ENCODE measurements at places on chromosomes 7 and 10.

GRCh38 chr10:10361301-10361885 lies 656.3 kb upstream of the CELF2 start:
- no peak for DNase-seq

- peak; percentile 90 for DNase-seq
These were observed 128.9 kb downstream of the DGKI start for GRCh38 chr7:137717811-137718271.

GRCh38 chr7:55140941-55141278 lies 122.1 kb downstream of the EGFR start:
- DNase-seq, result no peak

- no peak for DNase-seq
These were observed 31.8 kb downstream of the CRHR2 start for GRCh38 chr7:30650421-30650808.

GRCh38 chr10:3886641-3887251 lies 101.7 kb upstream of the KLF6 start:
- peak; percentile 94 for DNase-seq

GRCh38 chr7:116601426-116601825 lies 70.6 kb upstream of the MET start:
- DNase-seq, result no peak

DNA sequence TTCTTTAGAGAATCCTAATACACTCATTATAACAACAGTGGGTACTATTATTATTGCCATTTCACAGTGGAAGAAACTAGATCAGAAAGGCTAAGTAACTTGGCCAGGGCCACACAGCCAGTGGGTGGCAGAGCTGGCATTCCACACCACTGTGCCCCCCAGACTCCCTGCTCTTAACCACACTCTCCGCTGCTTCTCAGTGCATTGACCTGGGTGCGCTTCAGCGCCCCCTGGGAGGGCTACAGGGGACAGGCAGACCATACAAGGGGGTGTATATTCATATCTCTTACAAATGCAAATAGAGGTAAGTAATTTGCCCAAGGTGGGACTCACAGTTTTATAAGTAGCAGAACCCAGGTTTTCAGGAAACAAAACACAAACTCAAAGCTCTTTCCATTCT lies 77.0 kb upstream of the NMT2 start:
- DNase-seq, result no peak

- no peak for DNase-seq
These were observed 588.0 kb downstream of the NRG3 start for GRCh38 chr10:82462910-82463551.

DNA sequence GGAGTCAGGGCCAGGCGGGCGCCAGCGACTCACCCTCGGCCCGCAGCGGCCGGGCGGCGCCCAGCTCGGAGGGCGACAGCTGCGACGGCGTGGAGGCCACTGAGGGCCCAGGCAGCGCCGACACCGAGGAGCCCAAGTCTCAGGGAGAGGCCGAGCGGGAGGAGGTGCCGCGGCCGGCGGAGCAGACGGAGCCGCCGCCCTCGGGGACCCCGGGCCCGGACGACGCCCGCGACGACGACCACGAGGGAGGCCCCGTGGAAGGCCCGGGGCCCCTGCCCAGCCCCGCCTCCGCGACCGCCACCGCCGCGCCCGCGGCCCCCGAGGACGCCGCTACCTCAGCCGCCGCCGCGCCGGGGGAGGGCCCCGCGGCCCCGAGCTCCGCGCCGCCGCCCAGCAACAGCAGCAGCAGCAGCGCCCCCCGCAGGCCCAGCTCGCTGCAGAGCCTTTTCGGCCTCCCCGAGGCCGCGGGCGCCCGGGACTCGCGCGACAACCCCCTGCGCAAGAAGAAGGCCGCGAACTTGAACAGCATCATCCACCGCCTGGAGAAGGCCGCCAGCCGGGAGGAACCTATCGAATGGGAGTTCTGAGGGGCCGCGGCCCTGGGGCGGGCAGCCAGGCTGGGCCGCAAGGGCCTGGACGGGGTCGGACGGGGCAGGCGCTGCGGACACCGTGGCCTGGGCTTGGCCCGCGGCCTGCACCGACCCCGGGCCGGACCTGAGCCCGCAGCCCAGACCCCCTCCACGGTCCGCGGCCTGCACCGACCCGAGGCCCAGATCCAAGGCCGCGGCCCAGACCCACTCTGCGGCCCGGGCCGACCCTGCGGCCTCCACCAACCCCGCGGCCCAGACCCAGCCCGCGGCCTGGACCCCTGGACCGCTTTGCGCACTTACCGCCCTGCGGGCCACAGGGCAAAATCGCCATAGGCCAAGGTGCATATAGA lies 37.9 kb upstream of the SH2B2 start:
- DNase-seq, result no peak

GRCh38 chr7:70016044-70016770 lies 417.9 kb downstream of the AUTS2 start:
- peak; percentile 88 for DNase-seq

DNA sequence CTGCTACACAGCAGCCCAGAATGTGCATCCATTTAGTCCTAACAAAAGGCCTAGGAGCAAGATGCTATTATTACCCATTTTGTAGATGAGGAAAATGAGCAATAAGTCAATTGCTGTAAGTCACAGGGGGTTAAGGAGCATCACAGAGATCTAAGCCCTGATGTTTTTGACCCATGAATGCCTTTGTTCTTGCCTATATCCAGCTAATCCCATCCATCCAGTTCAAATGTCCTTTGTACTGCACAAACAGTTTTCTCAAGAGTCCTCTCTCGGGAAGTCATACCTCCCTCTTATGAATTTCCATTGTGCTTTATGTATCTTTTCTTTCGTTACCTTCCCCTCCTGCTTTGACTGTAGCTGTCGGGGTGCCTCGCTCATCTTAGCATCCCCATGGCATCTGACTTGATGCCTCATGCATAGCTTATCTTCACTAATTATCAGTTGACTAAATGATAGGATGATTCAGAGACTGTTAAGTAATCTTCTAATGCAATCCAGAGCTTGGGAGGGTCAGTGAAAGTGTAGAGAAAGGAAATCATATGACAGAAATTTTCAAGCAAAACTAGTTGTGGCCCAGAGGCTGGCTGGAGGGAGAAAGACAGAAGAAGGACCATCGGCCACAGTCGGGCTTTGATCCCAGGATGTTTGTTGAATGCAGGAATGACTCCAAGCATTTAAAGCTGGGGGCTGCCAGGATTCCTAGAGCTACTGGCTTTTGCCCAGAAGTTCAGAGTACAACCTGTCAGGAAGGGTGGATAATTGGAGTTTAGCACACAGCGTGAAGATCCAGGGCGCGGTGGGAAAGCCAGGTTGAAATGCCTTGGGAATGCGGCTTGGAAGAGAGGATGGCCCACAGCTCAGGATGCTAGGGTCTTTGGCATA lies 23.5 kb downstream of the BLVRA start:
- DNase-seq, result peak; percentile 25

DNA sequence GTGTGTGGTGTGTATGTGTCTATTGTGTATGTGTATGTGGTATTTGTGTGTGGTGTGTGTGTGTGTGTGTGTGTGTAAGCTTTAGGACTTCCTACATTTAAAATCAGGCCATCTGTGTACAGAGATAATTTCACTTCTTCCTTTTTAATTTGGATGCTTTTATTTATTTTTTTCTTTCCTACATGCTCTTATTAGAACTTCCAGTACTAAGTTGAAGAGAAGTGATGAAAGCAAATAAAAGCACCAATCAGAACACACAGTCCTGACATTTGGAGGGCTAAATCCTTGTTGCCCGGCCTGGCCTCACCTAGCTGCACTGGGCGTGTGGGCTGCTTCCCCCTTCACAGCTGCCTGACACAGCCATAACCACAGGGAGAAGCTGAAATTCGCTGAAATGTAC lies 3.8 kb upstream of the MRC1 start:
- no peak for DNase-seq

DNA sequence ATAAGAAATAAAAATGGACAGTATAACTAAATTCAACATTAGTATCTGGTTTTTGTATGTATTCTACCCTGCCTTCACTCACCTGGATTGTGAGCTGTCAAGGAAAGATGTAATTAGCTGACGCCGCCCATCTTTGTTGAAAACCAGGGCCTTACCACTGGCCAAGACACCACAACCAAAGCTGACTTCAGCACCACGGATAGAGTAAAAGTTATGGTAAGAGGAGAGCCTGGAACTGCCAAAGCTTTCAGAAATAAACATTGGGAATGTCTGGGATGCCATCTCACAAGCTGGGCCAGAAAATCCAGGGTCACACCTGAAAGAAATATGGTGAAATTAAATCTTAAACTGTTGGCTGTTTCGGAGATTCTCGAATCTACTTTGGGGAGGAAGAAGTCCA lies 190.1 kb upstream of the SLC26A5 start:
- peak; percentile 52 for DNase-seq

GRCh38 chr10:17201794-17202116 lies 283 bp upstream of the TRDMT1 start:
- no peak for DNase-seq

DNA sequence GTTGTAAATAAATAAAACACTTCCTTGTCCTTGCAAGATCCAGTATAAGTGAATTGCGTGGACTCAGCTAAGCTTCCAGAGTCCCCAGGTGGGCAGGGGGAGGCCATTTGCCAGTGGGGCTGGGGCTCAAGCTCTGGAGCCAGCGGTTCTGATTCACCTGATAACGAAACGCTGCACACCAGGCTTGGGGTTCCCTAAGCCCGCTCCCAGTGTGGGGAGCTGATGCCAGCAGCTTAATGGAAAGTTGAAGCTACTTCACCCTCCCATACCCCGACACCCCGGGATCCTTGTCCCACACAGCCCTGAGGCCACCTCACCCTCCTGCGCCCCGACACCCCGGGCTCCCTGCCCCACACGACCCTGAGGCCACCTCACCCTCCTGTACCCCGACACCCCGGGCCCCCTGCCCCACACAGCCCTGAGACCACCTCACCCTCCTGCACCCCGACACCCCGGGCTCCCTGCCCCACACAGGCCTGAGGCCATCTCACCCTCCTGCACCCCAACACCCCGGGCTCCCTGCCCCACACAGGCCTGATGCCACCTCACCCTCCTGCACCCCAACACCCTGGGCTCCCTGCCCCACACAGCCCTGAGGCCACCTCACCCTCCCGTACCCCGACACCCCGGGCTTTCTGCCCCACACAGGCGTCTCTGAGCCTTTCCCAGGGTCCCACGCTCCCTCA lies 30.8 kb downstream of the FKBP6 start:
- no peak for DNase-seq

- no peak for DNase-seq
These were observed 5.7 kb upstream of the OR2F2 start for GRCh38 chr7:143929224-143929920.

DNA sequence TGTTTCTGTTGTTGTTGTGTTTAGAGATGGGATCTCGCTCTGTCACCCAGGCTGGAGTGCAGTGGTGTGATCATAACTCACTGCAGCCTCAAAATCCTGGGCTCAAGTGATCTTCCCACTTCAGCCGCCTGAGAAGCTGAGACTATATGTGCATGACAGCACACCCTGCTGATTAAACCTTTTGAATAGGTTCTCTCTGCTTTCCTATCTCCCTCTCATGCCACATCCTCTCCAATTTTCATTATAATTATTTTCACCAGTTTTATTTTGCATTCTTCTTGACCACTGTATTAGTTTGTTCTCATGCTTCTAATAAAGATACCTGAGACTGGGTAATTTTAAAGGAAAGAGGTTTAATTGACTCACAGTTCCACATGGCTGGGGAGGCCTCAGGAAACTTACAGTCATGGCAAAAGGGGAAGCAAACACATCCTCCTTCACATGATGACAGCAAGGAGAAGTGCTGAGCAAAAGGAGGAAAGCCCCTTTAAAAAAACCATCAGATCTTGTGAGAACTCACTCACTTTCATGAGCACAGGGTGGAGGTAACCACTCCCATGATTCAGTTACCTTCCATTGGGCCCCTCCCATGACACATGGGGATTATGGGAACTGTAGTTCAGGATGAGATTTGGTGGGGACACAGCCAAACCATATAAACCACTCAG lies 12.9 kb downstream of the AGK start:
- DNase-seq, result no peak

DNA sequence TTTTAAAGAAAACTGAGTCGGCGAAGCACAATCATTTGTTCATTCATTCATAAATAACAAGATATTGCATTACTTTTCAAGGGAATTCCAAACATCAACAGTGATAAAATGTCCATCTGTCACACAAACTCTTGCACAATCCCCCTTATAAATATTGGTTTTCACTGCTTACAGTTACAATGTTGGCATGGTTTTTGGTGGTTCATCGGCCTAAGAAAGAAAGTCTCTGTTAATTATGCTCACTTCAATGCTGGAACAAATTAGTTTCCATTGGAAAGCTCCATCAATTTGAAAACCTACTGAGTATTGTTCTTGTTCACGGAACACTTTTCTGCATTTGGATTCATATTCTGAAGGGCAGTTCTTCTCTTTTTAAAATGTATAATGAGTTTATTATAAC lies 188.5 kb downstream of the JAZF1 start:
- no peak for DNase-seq

GRCh38 chr10:50437248-50437647 lies 185.9 kb upstream of the ASAH2 start:
- DNase-seq, result no peak

DNA sequence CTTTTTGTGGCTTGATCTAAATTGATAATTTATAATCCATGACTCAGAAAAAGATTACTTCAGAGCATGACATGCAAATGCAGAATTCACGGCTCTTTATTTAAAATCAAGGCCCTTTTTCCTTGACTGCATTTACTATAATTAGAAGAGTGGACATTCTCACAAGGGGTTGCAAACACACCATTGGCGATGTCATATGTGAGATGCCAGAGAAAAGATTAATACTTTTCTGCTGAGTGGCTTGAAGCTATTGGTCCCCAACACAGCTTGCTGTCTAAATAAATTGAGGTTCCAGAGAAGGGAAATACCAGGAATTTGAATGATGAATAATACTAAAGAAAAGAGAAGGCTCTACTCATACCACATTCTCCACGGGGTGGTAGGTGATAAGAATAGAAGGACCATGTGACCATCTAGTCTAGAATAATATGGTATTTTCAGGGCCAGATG lies 78.7 kb upstream of the ARID5B start:
- no peak for DNase-seq

DNA sequence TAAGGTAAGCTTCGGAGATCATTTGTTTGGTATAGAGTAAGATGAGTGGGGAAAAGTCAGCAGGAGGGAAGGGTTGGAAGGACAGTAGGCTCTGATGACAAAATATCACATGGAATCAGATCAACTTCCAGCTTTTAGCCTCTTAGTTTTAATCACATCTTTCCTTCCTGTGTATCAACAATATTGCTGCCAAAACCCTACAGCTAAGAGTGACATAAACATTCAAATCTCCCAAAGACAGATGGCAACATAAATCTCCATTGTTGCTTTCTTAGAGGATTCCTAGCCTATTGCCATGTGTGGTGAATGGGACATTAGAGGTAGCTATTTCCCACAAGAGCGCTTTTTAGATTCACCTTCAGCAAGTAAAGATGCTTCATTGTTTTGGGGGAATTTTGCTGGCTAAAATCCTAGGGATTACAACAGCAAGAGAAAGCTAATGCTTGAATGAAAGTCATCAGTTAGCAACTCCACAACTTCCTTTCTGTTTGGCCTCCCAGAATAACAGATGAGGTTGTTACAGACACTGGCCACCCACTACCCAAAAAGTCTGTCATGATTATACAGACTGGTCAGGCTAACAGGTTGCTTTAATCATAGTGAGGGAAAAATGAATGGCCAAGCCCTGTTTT lies 35.2 kb upstream of the FZD1 start:
- DNase-seq, result no peak

- peak; percentile 7 for DNase-seq
These were observed 147.9 kb upstream of the FZD8 start for GRCh38 chr10:35789996-35790395.
